ENCODE measurements at places on chromosomes 4 and X.

DNA sequence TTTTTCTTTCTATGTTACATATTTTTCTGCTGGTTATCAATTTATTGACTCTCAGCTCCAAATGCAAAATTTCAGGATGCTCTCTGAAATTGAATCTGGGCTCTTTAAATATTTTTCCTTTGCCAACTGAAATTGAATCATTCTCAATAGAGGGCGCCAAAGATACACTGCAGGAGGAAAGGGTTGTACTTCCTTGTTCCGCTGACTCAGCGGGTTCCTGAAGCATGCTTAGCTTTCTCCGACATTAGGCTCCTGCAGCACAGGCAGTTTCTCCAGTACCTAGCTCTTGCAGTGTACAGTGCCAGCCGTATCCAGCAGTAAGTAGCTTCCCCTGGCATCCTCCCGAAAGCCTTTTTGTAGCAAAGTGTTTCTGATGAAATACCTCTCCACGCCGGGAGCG is 28.8 kb upstream of the CFAP47 start:
- peak; percentile 0 for DNase-seq

GRCh38 chrX:109871121-109871888 is 131.6 kb upstream of the TMEM164 start:
- DNase-seq, result no peak

DNA sequence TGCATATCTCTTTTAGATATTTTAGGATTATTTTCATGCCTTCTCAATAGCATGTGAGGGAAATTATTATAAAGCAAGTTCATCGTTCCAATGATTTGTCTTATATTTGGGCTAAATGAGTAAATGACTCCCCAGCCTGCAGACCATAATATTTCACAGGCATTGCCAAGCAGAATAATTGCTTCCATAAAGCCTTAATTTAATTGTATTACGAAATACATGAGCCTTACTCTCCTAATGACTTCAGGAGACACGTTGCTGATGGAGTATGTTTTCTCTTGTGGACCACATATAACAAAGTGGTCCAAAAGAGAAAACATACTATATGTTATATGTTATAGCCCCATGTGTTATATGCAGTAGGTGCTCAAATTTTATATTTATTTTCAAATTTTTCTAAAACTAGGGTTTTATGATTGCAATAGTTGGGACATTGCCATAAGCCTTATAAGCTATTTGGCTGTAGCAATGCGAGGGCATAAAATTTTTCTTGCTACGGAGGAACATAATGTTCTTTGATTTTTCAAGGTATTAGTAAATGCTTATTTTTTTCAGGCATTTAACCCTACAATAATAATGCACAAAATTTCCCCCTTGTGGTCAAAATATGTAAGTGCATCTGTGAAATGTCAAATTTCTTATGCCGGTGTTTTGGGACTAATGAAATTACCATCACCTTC is 26.2 kb upstream of the TMPRSS11D start:
- DNase-seq, result no peak

DNA sequence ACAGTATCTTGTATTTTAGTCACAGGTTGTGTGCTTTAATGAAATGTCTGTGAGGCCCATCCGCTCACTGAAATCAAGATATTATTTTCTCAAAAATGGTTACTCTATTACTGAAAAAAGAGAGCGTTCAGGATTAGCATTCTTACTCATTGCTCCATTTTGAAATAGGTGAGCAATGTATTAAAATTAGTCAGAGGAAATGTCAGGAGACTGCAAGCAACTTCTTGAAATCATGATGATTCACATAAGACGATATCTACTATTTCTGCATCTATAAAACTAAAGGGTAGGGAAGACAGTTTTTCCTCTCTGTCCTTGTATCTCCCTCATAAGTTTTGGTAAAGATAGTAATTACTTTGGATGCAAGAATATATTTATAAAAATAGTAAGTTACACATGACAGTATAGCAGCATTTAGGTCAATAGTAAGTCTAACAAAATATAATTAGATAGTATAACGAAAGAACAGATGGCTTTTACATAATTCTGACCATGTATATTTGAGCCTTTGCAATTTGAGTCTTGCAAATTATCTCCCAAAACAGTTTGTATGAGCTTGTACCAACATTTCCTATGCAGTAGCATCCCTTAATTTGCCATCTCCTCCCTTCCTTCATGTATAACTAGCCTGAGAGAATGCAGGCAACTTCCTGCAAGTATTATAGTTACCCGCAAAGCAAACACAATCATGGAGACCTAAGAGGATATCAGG is 937.8 kb downstream of the PCDH7 start:
- no peak for DNase-seq

GRCh38 chrX:142095651-142096245 is 109.3 kb downstream of the MAGEC2 start:
- DNase-seq, result no peak

DNA sequence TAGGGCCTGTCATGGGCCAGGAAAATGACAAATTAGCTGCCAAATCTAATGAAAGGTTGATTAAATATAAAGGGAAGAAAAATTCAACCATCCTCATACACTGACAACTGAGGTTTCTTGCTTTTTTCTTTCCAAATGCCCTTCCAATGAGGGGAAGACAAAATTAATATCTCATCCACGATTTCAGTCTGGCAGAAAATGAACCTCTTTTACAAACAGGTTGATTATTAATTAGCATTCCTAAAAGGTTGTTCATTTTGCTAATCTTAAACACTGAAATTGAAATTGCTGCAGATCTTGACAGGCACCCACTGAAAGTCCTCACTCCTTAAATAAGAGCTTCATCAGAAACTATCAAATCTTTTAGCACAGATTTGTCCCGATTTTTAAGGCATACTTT is 45.5 kb downstream of the NPFFR2 start:
- no peak for DNase-seq

DNA sequence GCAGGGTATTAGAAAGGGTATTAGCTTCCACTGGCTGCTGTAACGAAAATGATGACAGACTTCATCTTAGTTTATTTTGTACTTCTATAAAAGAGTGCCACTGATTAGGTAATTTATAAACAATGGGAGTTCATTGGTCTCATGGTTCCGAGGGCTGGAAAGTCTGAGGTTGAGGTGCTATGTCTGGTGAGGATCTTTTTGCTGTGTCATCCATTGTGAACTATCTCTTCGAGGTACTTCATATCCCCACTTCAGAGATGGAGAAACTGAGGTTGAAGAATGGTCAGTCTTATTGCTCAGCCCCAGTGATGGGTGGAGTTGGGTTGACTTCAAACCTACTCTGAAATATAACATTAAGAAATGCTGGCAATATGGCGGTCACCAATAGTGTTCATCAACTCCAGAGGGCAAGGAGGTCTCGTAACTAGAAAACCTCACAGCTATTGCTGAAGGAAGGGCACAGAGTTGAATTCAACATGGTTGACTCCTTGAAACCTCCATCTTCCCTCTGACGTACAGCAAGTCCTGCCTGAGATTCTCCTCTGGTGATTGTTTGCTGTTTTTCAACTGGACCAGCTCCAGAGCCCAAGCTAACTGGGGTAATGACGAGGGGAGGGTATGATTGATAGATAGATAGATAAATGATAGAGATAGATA is 53.6 kb upstream of the SHOX start:
- DNase-seq, result no peak

DNA sequence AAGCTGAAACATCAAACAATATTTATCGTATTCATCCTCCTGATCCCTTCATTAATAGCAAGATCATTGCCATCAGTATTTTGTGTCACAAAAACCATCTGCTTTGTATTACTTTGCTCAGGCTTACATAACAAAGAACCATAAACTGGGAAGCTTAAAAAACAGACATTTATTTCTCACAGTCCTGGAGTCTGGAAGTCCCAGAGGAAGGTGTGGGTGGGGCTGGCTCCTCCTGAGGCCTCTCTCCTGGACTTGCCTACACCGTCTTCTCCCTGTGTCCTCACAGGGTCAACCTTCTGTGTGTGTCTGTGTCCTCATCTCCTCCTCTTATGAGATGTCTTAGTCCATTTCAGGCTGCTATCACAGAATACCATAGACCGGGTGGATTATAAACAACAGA is 61.3 kb upstream of the MXRA5 start:
- no peak for DNase-seq

GRCh38 chrX:4925911-4926310 is 1212.5 kb upstream of the PRKX start:
- DNase-seq, result no peak

- no peak for DNase-seq
Measured at GRCh38 chrX:7841084-7841805, 1.7 kb upstream of the VCX start.

DNA sequence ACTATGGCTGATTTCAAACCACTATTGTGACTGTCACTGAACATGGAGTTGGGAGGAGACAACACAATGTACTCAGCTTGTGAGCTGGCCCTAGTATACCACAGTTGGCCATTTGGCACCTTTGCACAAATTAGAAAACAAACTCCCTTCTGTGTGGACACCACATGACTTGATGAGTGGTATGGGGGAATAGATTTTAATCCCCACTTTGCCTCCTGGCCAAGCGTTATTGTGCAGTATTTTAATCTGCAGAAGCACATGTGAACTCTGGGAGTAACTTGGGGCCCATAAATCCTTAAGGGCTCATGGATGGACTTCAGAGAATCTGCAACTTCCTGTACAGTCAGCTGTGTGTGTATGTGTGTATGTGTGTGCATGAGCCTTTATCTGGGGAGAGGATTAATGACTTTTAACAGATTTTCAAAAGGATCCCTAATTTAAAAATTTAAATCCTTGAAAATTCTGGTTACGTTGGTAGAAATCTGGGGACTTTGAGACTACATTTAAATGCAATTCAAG is 105.0 kb upstream of the PAQR3 start:
- no peak for DNase-seq

DNA sequence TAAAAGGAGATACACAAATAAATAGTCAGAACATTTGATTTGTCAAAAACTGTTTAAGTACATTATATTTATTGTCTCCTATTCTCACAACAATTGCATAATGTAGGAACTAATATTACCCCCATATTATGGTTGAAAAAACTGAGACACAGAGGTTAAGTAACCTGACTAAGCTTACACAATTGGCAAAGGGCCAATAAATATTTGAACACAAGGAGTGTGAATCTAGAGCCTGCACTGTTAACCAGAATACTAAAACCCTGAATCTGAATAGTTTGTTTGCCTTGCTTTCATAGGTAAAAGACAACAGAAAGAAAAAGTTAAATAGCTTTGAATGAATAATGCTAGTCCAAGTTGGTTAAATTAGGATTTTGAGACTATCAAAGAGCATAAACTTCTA is 55.2 kb downstream of the IL13RA2 start:
- no peak for DNase-seq

DNA sequence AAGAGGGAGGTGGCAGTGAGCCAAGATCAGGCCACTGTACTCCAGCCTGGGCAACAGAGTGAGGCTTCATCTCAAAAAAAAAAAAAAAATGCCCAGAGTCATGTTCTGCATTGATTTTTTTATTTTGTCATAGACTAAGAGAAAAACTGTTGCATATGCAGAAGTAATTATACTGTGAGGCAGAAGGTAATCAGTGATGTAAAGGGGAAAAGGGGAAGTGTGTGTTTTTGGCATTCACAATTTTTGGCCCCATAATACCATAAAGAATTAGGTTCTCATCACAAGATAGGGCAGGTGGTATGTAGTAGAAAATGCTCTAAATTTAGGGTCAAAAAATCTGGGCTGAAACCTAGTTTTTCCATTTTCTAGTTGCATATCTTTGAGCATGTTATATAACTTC is 47.3 kb upstream of the GAB1 start:
- DNase-seq, result no peak

DNA sequence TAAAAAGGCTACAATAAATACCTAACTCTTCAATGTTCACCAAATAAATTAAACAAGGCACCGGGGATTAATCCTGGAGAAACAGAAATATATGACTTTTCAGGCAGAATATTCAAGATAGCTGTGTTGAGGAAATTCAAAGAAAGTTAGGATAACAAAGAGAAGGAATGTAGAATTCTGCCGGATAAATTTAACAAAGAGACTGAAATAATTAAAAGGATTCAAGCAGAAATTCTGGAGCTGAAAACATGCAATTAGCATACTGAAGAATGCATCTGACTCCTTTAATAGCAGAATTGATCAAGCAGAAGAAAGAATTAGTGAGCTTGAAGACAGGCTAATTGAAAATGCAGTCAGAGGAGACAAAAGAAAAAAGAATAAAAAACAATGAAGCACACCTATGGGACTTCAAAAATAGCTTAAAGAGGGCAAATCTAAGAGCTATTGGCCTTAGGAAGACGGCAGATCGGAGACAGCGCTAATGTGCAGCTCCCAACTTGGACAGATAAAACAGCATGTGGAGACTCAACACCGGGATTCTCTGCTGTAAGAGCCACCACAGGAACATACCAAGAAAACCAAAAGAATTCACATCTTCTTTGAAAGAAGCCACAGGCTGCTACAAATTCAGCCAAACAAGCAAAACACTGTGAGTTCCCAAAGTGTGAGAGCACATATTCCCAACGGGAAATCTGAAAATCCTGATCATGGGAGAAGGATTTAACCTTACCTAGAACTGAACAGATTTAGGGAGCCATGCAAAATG is 1290.9 kb downstream of the PCDH18 start:
- DNase-seq, result no peak

- DNase-seq, result peak; percentile 3
Measured at GRCh38 chr4:165461159-165461821, 82.5 kb downstream of the CPE start.

- no peak for DNase-seq
Measured at GRCh38 chrX:133911825-133912495, 73.4 kb downstream of the GPC3 start.

DNA sequence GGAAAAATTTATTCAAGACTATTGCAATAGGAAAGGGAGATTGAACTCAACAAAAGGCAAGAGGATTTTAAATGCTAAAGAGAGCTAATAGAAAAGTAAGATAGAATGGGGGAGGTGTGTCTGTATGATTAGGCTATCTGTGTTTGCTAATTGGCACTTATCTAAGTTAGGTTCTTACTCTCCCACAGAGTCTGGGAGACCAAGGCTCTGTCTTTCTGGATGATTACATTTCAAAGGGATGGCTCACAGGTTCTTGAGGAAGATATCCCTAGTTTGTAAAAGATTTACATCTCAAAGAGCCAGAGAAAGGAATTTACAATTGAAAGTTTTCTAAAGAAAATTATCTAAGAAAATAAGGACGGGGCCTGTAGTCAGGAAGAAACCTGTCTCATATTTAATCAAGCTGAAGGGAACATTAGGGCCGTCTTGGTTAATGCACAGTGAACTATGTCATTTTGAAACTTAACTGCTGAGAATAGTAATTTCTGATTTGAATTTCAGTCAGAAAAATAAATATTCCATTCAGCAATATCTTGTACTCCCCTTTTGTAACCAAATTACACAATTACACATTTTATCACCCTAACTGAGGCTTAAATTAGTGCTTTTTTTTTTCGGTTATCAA is 75.8 kb downstream of the MAGEB10 start:
- no peak for DNase-seq

- DNase-seq, result no peak
Measured at GRCh38 chrX:28888416-28888815, 301.2 kb downstream of the IL1RAPL1 start.
